ENCODE measurements at places on chromosomes 7 and 10. TPM values are rescaled to one million over a fixed set of nuclear protein-coding genes. Genes with fewer than 3 reads are reported as not detected.

The POM121C gene
- total RNA-seq, result 60.1 TPM

The NUTM2D gene
- 11.3 TPM for total RNA-seq

The SFTPA1 gene
- not detected for total RNA-seq

The SCART1 gene
- total RNA-seq, result 3.8 TPM

The GSTO2 gene
- 2.0 TPM for total RNA-seq

The MSMB gene
- total RNA-seq, result not detected

The INHBA gene
- not detected for total RNA-seq

The NPTX2 gene
- total RNA-seq, result 81.2 TPM

The BAIAP2L1 gene
- 0.66 TPM for total RNA-seq

The CHST3 gene
- 0.83 TPM for total RNA-seq

The ACTL6B gene
- 95.2 TPM for total RNA-seq

The GJD4 gene
- not detected for total RNA-seq
